Renal cortex interstitium (tissue), 15 donors: ENCODE measurements at places on chromosomes 16 and 17. TPM values are rescaled to one million over a fixed set of nuclear protein-coding genes. Genes with fewer than 3 reads are reported as not detected.

Gene CACNG4
- polyA plus RNA-seq, result 4.6 TPM

Gene STAT5A
- polyA plus RNA-seq, result 5.2 TPM

Gene STX8
- 68.1 TPM for polyA plus RNA-seq

Gene SERPINF2
- 98.9 TPM for polyA plus RNA-seq

Gene EVI2A
- 1.5 TPM for polyA plus RNA-seq

Gene RNF43
- polyA plus RNA-seq, result 16.0 TPM

Gene LGALS9B
- not detected for polyA plus RNA-seq

Gene C17orf50
- polyA plus RNA-seq, result 0.26 TPM

Gene SLC35G6
- 0.26 TPM for polyA plus RNA-seq

Gene PDE6G
- polyA plus RNA-seq, result 12.1 TPM

Gene CEP295NL
- 0.48 TPM for polyA plus RNA-seq
